ENCODE measurements at places on chromosomes 6 and 20.

DNA sequence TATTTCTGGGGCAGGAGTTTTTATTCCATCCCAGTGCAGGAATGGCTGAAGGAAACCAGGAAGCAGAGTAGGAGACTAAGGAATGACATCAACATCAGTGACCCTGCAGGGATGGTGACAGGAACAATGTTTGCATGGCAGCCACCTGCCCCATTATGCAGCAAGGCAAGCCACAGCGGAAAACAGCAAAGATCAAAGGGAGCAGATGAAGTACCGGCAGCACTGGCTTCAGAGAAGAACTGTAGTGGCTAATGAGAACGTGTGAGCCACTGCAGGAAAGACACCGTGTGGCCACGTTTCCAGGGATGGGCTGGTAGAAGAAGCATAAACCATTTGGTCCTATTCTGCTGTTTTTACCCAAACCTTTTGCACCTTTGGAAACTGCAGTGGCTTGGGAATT lies 52.9 kb upstream of the TAB2 start:
- no peak for DNase-seq

- DNase-seq: no peak
Measured at GRCh38 chr6:66796987-66797386, 1090.0 kb upstream of the EYS start.

GRCh38 chr6:137309078-137309762 lies 90.0 kb upstream of the IFNGR1 start:
- DNase-seq: peak; percentile 69

GRCh38 chr6:67889682-67889995 lies 745.4 kb upstream of the ADGRB3 start:
- DNase-seq: no peak

DNA sequence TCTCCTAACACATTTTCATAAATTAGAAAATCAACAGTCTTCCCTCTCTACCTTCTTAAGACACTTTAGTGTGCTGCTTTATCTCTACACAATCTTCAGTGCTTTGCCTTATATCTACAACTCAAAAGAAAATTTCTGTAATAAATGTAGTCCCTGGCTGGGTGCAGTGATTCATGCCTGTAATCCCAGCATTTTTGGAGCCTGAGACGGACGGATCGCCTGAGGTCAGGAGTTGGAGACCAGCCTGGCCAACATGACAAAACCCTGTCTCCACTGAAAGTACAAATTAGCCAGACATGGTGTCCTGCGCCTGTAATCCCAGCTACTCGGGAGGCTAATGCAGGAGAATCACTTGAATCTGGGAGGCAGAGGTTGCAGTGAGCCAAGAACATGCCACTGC lies 9.7 kb upstream of the EDN1 start:
- DNase-seq: no peak

DNA sequence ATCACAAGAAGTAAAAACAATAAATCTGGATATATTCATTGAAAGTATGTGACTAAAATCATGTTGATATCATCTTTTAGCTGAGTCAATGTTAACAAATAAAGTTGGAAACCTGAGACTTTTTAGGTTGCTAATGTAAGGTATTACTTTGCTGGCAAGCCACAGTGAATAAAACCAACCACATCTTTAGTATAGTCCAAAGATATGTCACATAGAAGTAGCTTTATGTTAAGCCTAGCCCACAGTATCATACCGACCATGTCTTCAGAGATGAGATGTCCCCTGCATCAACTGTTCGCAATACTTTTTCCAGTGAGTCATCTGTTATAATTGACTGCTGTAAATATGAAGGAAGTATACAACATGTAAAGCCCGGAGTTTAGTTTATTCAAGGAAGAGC lies 107.6 kb upstream of the MCHR2 start:
- no peak for DNase-seq

DNA sequence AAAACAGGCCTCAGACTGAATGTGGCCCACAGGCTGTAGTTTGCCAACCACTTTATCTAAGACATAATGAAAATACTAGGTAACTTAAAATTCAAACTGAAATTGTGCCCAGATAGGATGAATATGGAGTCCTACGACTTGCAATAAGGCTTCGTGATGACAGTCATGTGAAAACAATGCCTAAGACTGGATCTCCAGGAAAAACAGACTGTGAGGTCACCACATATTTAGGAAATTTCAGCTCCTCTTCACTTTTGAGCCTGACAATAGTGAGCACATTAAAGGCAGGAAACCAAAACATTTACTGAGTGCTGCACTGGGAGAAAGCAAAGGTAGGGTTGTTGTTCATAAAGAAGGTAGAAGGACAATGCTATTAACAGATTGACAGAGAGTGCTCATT lies 50.0 kb downstream of the RTN4IP1 start:
- DNase-seq: no peak

- no peak for DNase-seq
Measured at GRCh38 chr20:23212464-23212995, 126.4 kb upstream of the CD93 start.

DNA sequence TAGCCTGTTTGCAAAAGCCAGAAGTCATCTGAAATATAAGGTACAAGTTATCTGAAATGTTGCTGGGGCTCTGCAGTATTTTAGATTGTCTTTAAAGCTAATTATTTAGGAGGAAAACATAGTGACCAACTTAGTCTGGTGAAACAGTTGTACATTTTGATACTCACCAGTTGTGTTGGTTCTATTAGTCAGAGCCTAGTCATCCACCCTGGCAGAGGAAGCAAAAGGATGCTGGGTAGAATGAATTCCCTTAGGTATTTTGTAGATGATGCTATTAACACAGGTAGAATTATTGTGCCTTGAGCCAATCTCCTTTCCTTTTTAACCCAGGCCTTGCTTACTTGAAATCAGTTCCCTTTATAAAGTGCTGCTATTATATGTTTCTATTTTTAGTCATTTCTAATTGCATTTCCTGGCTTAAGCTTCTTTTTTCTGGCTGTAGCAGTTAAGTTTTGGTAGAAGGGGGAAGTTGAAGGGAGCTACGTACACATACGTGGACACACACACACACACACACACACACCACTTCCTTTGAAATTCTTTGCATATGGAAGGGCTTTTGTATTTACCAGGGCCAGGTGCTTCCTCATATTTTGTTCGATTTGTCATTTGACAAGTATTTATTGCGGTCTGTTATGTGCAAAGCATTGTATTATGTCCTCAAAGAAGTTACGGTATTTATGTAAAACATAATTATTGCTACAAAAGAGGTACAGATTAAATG lies 82.4 kb downstream of the RTN4IP1 start:
- peak; percentile 67 for DNase-seq

DNA sequence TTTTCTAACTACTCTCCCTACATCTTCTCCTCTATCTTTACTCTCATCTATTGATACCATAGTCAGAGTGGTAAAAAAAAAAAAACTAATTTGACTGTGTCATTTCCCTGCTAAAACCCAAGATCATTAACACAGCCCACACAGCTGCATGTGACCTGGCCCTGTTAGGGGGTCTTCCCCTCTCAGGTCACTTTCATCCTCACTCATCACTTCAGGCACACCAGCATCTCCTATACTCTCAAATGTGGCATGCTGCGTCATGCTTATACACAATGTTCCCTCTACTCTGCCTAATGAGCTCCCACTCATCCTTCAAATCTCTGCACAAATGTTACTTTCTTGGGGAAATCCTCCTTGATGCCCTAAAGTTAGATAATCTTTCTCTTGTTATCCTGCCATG lies 86.8 kb downstream of the CDK19 start:
- DNase-seq: no peak

DNA sequence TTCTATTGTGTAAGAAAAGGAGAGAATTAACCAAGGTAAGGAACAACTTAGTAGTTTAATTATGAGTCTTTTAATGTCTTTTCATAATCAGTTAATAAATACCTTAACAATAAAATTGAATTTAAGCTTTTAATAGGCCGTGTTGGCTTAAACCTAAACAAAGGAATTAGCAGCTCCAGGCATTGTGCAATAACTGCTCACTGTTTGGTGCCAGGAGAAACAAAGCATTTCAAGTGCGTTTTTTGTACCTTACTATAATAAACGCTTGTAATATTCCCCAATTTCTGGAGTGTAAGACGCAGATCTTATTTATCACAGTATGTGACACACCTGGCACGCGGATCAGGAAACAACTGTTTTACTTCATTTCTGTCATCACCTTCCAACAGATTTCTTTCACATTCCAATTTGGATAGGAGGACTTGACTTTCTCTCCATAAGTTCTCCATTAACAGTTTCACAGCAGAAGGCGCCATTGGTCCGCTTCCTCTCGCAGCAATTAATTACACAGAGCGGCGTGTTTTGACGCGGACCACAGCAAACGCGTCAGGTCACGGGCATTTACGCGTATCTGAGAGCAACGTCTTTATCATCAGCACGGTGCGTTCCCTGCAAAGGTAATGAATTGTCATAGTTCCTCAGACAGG lies 335.8 kb upstream of the NT5E start:
- no peak for DNase-seq

DNA sequence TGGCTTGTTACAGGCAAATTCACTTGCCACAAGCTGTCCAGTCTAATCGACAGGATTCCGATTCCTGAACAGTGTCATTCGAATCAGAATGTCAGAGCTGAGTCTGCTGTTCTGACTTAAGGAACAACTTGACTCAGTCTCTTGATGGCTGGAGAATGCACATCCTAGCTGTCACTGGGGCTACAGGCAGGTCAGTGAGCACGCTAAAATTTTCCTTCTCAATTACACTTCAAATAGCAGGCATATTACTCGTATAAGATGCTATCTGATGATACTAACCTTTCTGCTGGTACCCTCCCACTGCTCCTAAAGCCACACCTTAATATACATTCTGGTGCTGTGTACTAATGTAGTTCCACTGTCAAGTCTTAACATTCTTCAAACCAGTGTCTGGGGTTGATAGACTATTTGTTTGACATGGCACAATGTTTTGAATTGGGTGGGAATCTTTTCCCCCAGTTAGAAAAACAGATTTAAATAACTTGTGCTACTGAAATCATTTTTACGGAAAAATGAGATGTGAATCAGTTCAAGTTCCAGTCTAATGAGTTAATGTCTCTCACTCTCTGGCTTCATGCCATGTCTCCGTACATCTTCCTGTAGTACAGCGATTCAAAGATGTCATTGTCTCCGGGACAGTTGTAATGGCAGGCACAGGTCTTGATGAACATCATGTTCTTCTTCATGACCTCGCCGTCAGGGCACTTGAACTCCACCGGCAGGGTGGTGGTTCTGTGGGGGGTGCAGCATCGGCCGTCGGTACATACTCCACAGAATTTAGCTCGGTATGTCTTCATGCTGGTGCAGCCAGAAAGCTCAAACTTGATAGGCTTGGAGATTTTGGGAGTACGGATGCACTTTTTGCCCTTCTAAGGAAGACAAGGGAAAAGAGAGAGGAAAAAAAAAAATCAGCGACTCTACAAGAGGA lies 2.2 kb downstream of the CCN2 start:
- DNase-seq: peak; percentile 18

DNA sequence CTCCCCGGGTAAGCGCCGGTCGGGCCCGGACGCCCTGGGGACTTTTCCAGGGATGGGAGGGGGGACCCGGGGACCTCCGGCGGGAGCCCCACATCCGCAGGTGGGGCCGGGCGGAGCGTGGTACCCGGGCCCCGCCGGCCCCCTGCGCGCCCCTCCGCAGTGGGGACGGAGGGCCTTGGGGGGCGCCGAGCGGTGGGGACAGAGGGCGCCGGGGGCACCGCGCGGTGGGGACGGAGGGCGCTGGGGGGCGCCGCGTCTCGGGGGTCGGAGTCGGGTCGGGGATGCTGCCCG lies 270 bp downstream of the PLEKHG1 start:
- DNase-seq: no peak

DNA sequence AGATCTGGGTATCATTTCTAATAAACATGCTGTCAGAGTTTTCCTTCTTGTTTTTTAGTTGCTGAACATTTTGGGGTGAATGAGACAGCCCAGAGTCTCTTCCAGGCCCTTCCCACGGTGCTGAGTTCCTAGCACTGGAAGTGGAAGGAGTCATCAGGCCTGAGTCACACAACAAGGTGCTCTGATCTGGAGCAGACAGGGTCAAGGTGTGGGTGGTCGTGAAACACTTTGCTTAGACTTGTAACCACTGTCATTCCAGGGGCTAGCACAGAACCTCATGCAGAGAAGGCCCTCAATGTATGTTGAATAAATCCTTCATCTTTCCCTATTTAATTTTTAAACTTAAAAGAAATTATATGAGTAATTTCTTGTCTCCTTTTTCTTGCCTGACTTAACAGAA lies 60.6 kb downstream of the TXLNB start:
- DNase-seq: no peak

GRCh38 chr6:1735239-1735803 lies 125.6 kb downstream of the FOXC1 start:
- no peak for DNase-seq

DNA sequence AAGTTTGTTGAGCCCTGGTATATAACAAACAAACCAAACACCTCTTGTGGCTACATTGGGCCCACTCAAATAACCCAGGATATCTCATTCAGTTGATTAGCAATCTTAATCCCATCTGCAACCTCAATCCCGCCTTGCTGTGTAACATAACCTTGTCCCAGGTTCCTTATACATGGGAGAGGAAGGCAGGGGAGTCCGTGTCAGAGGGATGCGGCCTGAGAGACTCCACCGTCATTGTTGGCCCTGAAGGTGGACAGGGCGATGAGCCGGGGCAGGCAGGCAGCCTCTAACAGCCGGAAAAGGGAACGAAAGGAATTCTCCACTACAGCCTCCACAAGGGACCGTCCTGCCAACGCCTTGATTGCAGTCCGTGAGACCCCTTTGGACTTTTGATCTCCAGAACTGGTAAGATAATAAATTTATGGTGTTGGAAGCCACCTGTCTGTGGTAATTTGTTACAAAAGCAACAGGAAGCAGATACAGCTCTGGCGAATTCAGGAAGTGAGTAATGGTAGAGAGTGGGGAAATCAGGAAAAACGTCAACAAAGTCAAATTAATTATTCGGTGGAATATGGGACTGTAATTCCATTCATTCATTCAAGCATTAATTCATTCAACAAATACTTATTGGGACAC lies 124.5 kb upstream of the SALL4 start:
- DNase-seq: no peak

- DNase-seq: no peak
Measured at GRCh38 chr6:111478749-111479148, 4.3 kb downstream of the REV3L start.

GRCh38 chr6:24891004-24891403 lies 44.8 kb downstream of the RIPOR2 start:
- DNase-seq: no peak

DNA sequence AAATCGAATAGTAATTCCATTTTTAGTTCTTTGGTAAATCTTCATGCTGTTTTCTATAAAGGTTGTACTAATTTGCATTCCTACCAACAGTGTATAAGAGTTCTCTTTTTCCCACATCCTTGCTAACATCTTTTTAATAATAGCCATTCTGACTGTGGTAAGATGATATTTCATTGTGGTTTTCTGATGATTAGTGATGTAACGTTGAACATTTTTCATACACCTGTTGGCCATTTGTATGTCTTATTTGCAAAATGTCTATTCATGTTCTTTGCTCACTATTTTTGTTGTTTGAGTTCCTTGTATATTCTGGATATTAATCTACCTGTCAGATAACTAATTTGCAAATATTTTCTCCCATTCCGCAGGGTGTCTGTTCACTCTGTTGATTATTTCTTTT lies 64.5 kb downstream of the LIN28B start:
- DNase-seq: no peak

Measured in kidney epithelial cell (primary cell).